ENCODE measurements at places on chromosomes 5 and 9.

GRCh38 chr5:108743319-108743718, 4.4 kb upstream of the FER start:
- DNase-seq, result no peak

- no peak for DNase-seq
Observed at GRCh38 chr9:98152526-98152925, 33.5 kb upstream of the TRIM14 start.

DNA sequence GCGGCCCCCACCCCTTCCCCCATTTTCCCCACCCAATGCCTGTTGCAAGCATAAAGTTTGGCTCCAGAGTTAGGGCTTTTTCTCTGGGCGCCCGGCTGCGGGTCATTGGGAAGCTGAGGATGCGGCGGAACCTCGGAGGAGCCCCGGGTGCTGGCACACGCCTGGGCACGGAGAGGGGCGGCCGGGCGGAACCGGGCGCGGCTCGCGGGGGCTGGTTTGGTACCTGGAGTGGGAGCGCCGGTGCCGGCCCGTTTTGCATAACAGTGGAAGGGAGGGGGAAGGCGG, 1.2 kb downstream of the PPARGC1B start:
- DNase-seq, result no peak

- DNase-seq, result no peak
Observed at GRCh38 chr5:141716009-141716408, 34.0 kb upstream of the ARAP3 start.

GRCh38 chr9:129104051-129104450, 6.5 kb downstream of the CRAT start:
- no peak for DNase-seq

DNA sequence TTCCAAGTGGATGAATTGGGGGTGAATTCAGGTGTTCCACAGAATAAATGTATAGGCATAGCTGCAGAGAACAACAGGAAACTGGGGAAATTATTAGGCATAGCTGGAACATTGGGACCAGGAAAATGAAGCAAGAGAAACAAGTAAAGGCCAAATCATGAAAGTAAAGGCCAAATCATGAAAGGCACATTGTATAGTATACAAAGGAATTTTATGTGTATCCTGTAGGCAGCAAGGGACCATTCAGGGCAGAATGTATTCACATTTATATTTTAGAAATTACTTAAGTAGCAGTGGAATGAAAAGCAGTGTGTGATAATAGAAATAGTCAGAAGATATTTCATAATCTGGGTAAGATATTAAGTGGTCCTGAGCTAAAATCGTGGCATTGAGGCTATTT, 127.3 kb upstream of the GRHPR start:
- DNase-seq, result no peak

DNA sequence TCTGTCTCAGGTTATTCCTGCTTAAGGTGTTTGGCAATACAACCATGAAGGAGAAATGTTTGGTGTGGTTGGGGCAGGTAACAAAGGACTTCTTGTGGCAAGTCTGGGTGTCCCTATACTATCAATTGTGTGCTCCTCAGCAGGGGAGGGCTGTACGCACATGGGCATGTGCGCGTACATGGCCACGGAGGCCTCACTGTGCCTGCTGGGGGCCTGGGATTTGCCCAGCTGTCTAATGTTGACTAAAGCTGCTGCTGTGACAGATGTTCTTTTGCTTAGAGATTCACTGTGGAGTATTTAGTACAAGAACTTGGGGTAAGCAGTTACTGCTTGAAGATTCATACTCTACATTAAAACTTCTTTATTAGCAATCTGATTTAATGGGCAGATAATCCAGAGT, 97.5 kb downstream of the HSPA4 start:
- no peak for DNase-seq

DNA sequence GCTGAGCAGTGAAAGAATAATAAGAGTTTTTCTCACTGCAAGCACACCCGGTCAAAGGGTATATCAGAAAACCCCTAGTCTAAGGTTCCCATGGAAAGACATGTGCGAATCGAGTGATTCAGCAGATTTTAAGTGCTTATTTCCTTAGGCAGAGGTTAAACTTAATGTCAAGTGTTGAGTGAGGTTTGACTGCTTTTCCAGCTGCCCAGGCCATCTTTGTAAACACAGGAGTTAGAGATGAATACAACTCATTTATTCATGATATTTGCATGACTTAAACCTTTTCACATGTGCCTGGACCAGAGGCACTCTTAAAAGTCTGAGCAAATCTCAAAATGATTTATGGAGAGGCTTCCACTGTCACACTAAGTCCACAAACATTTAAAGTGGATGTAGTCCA, 137.8 kb upstream of the RGMB start:
- no peak for DNase-seq

GRCh38 chr5:173463207-173463606, 135.0 kb upstream of the STC2 start:
- DNase-seq, result no peak

DNA sequence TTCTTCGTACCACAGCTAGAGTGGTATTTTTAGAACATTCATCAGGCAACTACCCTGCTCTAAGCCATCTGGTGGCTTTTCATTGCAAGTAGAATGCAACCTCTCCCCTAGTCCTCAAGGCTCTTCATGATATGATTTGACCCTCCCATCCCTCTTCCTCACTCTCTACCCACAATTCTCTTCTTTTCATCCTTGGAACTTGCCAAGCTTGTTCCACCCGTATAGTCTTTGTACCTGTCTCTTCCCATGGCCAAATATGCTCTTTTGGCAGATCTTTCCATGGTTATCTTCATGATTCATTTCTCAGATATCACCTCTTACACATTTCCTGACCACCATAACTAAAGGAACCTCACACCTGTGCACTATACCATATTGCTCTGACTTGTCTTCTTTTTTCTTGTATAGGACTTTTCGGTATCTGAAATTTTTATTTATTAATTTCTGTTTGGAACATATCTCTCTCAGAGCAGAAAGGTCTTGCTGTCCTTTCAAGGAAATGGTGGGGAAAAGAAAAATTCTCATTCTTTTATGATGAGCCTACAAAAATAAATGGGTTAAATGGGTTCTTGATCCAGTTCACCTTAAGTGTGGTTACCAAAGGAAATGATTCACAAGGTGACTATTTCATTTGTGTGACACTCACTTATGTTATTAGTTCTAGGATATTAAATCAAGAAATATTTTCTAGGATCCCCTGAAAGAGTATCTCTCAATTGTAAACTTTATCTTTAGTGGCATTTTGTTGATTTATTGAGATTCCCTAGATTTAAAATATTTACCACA, 3.7 kb upstream of the CD274 start:
- no peak for DNase-seq
